ENCODE measurements at places on chromosomes 7 and 10.
A peak's percentile ranks its signal among the peaks of the same experiment; 100 is the strongest.

DNA sequence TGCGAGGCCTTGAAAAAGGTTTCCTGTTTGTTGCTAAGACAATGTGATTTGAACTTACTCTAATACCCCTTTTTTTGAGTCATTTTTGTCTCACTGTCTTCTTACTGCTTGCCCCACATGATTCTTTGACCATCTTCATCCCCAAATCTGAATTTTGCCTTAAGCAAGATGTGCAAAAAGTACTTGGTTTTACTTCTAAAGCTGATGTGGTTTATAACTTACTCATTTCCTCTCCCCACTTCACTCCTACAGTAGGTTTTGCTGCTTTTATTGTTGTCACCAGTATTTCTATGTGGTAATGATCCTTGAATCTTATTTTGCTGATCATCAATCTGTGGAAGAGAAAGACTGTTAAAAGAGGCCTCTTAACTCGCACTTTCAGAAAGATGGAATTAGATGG is 396.4 kb downstream of the SDK1 start:
- DNase-seq, result no peak

DNA sequence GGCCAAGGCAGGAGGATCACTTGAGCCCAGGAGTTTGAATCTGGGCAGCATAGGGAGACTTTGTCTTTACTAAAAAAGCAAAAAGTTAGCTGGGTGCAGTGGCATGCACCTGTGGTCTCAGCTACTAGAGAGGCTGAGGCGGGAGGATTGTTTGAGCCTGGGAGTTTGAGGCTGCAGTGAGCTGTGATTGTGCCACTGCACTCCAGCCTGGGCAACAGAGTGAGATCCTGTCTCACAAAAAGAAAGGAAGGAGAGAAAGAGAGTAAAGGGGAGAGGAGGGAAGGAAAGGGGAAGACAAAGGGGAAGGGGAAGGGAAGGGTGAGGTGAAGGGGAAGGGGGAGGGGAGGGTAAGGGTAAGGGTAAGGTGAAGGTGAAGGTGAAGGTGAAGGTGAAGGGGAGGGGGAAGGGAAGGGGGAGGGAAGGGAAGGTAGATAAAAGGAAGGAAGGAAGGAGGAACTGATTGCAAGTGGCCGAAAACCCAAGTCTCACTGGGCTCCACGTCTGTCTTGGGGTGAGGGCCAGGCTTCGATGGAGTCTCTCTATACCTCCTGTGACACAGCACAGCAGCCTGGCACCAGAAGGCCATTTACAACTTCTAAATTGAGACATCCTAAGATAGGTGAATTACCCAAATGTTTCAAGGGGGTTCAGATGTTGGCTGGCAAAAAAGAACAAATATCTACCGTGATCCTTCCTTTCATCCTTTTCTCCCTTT is 4.0 kb upstream of the KLRG2 start:
- DNase-seq, result no peak

GRCh38 chr7:37356911-37357636 is 91.6 kb downstream of the ELMO1 start:
- no peak for DNase-seq

- no peak for DNase-seq
These were observed 10.3 kb downstream of the TECPR1 start for GRCh38 chr7:98241674-98242241.

DNA sequence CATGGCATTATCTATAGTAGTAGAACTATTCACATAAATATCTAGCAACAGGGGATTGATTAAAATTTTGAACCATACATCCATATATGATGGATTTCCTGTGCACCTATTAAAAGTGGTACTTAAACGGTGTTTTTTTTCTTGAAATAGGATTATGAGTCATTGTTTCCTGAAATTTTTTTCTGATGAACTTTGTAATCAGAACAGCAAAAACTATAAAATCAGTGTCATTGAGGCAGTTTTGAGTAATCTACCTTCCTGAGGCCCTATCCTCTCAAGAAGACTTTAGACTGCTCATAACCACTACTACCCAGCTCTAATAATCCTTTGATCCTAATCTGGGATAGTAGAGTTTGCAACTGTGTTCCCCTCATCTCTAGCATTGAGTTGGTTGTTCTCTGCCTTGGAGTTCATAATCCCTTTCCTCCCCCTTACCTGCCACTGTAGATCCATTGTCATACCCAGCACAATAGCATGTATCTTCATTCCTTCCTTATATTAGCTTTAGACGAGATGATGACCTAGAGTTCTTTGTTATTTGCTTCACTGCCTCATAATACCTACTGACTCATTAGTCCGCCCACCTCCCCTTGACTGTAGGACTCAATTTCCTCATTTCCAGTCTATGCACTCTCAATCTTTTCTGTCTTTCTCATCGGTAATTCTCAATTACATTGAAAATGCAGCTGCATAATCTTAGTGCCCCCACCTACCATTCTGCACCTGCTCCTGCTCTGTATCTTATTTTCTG is 133.4 kb downstream of the LRRC4 start:
- no peak for DNase-seq

DNA sequence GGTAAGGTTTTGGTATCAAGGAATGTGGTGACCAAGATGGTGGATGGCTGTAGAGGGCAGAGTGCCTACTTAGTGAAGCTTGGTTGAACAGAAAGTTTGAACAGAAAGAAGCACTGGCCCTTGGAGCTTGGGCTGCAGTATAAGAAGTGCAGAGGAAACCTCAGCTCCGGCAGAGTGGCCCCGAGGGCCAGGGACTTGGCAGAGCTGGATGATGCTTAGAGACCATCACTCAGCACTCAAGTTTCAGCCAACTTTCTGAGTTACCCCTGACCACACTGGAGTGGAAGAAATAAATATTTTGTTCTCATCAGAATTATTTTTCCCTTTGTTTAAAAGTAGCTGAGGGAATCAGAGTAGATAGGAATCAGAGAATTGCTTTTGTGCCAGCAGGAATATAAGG is 336.7 kb downstream of the C7orf25 start:
- no peak for DNase-seq

DNA sequence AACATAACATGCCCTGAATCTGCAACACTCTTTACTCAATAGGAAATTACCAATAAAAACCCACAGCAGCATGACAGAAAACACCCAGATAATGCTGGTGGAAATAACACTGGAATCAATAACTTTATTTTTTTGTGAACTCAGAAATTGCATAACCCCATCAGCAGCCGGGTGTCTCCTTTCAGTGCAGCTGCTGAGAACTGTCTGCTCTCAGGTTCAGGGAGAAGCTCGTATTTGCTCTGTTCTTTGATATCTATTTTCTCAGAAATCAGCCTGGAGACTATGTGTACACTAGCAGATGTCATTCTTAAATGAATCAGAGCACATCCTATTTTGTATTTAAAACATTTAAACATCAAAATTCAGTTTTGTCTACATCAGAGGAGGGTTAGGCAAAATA is 506.0 kb downstream of the POM121L12 start:
- DNase-seq, result no peak

DNA sequence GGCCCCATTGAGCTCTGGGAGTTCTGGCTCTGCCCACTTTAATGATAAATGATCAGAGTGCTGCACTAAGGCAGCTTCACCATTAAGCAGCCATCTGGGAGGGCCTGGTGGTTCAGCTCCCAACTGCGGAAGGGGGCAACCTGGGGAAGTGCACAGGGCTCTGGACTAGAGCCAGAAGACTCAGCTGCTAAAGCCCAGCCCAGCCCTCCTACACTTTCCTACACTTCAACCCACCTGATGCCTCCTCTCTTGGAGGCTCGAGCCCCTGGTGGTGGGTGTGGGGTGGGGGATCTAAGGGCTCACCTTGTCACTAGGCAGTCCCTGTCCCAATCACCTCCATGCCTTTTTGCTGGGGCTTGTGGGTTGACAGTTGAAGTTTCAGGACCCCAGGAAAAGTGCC is 60.6 kb upstream of the ANTXRL start:
- DNase-seq, result no peak

GRCh38 chr7:197413-198335 is 5.3 kb downstream of the FAM20C start:
- DNase-seq, result no peak

DNA sequence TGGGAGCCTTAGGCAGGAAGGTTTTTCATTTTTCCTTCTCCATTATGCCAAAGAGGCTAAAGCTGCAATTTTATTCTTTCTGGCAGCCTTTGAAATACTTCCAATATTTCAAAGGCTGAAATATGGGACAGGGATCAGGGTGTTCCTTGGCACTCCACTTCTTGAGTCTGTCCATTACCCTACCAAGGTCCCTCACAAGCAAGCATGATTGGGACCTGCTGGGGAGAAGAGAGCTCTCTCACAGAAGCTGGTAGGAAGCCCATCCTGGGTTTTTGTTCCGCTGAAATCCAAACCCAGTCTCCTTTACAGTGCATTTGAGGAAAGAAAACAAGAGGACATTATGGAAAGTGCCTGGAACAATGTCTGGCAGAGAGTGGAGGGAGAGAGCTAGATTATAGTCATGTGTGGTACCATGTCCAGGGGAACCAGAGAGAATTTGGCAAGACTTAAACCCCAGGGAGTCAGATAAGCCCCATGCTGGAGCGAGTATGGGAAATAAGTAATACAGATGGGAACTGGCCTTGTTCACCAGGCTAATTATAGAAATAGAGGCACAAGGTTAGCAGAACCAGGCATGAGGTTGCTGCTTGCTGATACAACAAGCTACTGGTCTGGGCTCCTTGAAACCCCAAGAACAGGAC is 104.7 kb downstream of the LSM5 start:
- no peak for DNase-seq

DNA sequence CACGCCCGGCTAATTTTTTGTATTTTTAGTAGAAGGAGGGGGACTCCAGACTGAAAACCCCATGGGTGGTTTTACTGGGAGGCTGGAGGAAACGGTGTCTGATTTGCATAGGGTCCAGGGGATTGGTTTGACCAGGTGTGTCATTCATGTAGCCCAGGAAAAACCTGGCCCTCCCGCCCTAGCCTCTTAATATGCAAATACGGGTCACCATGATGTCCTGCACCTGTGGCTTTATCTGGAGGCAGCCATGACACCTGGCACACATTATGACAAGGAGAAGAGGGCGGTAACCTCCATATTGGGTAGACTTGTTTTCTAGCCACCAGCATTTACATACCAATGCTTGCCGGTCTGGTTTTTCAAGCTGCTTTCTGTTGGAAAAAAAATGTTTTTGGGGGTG is 68.0 kb downstream of the TRIL start:
- no peak for DNase-seq

GRCh38 chr10:126701526-126701925 is 31.0 kb upstream of the C10orf90 start:
- no peak for DNase-seq

GRCh38 chr7:41501466-41501865 is 201.4 kb downstream of the INHBA start:
- DNase-seq, result no peak

GRCh38 chr7:48350515-48350914 is 179.3 kb downstream of the ABCA13 start:
- DNase-seq, result no peak

DNA sequence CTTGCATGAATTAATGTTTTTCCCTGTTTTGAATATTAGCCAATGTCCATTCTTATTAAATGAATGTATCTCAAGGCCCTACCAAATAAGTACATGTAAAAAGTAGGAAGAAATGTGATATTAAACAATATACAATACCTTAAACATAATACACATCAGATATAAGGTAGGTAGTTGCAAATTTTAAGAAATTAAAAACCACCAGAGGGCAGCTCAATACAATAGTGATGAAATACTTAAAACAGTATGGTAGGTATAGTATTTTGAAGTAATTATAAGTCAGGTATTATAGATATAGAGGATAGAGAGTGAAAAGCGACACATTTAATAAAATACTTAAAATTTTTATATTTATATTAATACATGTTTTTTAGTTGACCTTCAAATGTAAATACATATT is 43.6 kb upstream of the CDK14 start:
- DNase-seq, result no peak

GRCh38 chr7:91694351-91694841 is 186.1 kb downstream of the MTERF1 start:
- peak; percentile 17 for DNase-seq

GRCh38 chr7:25889765-25890164 is 262.2 kb upstream of the NFE2L3 start:
- DNase-seq, result no peak

DNA sequence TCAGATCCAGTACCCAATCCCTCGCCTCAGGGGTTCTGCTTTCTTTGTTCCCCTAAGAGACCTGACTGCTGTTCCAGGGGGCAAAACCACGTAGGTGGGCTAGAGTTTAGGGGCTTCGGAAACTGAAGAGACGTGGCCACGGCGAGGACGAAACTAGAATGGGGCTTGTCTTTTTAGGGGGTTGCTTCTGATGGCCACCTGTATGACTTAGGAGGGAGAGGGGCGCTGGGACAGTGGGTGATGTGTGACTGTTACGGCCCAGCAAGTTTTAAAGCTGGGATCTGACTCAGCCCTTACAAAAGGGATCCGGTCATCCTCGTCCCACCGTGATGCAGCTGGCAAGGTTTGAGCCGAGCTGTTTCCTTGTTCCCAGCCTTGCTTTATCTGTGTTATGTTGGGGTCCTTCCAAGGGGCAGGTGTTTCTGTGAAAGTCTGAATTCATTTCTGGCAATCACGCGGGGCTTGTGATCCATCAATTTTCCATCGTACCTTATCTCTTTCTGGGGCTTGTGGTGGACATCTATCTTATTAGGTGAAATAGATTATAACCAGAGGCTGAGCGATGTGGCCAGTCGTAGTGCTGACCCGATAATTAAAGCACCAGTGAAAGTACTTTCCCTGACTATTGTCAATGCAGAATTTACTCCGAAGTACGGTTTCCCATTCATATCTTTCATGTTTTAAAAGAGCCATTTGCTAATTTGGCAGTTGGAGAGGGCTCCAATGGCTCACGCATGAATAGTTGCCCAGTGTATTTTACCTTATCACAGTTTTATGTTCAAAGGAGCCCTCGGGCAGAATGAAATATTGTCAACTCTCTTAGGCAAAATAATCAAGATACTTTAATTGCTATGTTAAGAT is 830 bp downstream of the MET start:
- no peak for DNase-seq

- no peak for DNase-seq
These were observed 35.7 kb upstream of the MTPAP start for GRCh38 chr10:30384701-30385201.

DNA sequence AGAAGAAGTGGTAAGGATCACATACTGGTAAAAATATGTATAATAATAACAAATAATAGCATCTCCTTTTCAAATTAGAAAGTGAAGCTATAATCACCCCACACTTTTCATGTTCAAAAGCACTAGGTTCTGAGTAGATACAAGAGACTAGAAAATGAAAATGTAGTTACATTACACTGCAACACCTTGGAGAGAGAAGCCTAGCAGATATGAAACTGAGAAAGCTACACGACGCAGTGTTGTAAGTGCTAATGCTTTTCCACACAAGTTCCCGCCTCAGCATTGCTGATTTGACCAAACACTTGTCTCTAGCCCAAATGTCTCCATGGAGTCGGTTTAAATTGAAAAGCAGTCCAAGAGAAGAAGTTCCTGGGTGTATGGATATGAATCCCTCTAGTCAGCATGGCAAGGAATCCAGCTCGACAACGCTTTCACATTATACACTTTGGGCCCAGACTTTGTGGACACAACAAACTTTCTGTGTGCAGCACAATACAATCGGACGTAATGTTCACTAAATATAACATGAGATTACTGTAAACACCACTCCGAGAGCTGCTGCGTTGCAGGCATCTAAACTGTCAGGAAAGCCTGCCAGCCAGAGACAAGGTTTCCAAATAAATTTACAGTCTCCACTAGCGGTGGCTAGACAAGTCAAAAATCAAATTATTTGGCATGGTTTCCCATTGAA is 1.7 kb downstream of the PDE1C start:
- no peak for DNase-seq

GRCh38 chr7:82631998-82632397 is 188.4 kb upstream of the CACNA2D1 start:
- no peak for DNase-seq
